ENCODE measurements at places on chromosomes 13 and 19.

DNA sequence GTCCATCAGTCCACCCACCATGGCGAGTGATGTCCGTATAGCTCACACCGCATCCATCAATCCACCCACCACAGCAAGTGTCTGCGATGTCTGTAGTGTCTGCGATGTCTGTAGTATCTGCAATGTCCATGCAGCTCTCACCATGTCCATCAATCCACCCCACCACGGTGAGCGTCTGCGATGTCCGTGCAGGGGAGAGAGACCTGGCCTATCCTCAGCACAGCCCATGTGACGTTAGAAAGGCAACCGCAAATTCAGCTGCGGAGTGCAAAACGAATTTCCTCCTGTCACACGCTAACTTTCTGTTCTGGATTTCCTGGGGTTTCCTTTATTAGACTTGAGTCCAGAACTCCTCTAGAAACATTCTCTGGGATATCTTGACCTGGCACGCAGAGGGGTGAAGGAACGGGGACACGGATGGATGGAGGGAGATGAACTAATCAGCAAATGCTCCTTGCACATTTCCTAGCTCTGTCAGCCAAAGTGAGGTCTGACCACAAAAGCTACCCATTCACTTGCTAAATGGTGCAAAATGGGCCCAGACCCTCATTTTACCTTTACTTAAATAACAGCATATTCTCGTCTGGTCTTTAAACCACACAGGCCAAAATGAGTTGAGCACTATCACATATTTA is 18.3 kb downstream of the RASA3 start:
- DNase-seq, result no peak

DNA sequence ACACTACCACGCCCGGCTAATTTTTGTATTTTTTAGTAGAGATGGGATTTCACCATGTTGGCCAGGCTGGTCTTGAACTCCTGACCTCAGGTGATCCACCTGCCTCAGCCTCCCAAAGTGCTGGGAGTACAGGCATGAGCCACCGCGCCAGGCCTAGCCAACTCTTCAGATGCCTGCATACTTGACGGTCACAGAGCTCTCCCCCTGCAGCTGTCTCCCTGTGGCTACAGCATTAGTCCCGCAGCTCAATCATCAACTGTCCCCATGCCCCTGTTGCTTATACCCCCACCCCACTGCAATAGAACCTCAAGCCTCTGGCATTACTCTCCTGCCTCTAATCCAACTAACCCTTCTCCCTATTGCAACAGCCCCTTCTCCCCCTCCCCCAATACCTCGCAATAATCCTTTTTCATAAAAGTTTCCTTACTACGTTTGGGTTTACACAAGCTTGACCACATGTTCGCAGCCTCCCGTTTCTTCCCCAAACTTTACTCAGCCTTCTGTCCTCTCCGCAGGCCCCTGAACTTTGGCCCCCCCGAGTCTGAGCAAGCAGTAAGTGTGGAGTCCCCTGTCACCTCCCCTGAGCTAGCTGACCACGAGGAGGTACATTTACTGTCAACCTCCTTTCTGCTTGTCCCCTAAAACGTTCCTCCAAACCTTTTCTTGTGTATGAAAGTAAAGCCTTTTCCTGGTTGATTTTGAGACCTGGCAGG is 1.7 kb downstream of the ZNF77 start:
- no peak for DNase-seq

GRCh38 chr19:3769494-3769893 is 2.5 kb downstream of the RAX2 start:
- DNase-seq, result no peak

- no peak for DNase-seq
These were observed 38.2 kb downstream of the MTMR6 start for GRCh38 chr13:25249001-25249543.

GRCh38 chr13:27170516-27171243 is 931 bp downstream of the USP12 start:
- peak; percentile 16 for DNase-seq
